ENCODE measurements at places on chromosomes 2 and 18.

GRCh38 chr2:240226672-240227537 is 86.4 kb upstream of the OTOS start:
- DNase-seq: no peak

DNA sequence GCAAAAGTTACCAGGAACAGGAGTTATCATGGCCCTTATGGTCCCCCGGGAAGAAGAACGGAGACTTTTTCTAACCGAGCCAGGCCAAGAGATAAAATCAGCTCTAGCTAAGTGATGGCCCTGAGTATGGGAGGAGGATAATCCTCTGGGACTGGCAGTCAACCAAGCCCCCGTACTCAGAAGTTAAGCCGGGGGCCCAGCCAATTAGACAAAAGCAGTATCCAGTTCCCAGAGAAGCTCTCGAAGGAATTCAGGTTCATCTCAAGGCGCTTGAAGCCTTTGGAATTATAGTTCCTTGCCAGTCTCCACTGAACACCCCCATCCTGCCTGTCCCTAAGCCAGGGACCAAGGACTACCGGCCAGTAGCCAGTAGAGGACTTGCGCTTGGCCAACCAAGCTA is 365.3 kb upstream of the TCF4 start:
- DNase-seq: no peak

DNA sequence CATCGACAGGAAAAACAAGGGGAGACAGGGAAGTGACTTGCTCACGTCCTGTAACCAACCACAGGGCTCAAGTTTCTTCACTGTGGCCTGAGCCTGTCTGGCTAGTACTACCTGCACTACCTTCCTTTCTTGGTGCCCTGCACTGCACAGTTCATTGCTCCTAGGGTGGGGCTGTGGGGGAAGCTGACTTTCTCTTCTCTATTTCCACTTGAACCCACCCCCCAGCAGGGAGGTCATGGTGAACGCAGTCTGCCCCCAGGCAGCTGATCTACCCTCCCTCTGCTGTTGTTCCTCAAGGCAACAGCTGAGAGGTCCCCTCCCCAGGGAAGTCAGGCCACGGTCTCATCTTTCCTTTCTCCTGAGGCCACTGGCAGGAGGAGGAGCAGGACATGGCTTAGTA is 532.1 kb downstream of the SOX11 start:
- DNase-seq: no peak

DNA sequence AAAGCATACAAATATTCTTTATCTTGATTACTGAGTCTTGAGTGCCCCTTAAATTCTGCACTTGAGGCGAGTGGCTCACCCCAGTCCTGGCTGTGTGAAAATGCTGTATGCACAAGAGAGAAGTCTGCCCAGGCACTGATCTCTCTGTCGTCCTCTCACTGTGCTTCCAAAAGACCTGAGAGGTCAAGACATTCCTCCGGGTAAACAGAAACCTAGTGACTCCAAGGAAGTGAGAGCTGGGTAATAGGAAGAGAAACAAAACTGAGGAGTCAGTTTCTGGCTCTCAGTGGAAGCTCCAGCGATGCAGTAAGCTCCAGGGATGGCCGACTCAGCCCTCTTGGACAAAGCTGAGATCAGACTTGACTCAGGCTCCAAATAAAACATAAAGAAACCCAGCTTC is 70.9 kb downstream of the AAK1 start:
- DNase-seq: no peak

- DNase-seq: no peak
These were observed 989.2 kb downstream of the CPS1 start for GRCh38 chr2:211545582-211545981.

DNA sequence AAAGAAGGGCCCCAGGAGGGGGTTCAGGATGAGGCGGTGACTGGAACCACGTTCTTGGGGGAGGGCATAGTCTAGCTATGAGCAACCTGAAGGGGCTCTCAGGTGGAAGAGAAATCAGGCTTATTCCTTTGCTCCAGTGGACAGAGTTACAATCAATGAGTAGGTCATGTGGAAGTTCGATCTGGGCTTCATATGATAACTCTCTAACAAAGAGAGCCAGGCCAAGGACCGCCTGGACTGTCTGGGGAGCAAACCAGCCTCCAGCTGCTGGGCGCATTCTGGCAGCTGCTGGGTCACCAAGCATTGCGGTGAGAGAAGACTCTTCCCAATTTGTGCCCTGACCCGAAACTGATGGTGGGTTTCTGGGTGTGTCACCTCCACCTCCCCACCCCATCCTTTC is 180.3 kb upstream of the SMAD2 start:
- no peak for DNase-seq

DNA sequence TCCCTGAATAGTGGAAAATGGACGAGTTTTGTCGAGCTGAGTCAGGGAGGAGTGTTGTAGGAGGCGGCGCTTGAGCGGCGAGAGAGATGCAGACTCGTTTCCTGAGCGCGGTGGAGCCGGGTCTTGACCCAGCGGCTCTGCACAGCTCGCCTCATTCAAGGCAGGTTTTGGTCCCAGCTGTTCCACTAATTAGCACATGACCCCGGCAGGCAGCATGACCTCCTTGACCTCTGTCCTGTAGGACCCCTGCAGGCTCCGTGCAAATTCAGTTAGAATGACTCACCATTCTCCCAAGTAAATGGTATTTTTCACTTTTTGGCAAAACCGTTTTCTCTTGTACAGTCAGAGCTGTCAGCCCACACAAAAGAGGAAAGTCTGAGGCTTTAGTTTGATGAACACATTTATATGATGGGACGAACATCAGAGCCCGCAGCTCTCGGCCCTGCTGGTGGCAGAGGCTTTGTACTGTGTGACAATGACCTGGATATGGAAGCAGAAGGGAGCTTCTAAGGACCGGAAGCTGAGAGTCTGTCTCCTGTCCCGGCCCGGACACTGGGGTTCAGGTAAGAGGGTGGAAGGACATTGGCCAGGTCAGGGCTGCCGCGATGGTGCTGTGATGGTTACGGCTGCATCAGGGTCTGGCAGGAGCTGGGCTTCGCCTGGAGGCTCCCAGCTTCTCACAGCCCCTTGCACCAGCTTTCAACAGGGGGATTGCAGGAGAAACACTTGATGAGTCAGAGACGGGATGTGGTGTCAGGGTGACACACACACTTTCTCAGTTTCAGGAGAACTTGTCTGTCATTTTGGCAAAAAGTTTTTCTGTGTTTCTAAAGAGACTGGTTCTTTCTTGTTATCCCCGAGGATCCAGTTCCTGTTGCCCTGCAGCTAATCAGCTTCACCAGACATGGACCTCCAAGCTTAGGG is 29.9 kb upstream of the ALKAL2 start:
- no peak for DNase-seq

DNA sequence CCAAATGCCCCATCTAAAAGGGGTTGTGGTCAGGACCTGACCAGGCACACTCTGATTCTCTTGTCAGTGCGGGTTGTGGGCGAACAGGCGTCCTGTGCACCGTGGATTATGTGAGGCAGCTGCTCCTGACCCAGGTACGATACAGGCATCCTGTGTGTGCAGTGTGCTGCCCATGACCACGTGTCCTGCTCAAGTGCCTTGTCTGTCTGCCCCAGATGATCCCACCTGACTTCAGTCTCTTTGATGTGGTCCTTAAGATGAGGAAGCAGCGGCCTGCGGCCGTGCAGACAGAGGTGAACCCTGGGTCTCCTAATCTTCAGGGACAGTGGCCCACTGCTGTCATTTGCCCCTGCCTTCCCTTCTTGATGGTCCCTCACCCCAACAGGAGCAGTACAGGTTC is 14.6 kb downstream of the PTPN18 start:
- no peak for DNase-seq

DNA sequence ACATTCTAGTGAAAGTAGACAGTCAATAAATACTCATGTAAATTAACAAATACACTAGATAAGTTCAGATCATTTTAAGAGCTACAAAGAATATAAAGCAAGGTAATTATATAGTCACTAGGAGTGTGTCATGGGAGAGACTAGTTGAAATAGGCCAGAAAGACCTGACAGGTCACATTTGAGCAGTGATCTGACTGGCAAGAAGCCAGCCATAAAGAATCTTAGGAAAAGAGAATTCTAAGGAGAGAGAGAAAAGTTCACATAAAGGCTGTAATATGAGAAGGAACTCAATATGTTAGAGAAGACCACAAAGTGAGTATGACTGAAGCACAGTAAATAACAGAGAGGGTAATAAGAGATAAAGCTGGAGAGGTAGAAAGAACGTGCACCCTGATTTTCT is 31.2 kb downstream of the VSNL1 start:
- DNase-seq: no peak

DNA sequence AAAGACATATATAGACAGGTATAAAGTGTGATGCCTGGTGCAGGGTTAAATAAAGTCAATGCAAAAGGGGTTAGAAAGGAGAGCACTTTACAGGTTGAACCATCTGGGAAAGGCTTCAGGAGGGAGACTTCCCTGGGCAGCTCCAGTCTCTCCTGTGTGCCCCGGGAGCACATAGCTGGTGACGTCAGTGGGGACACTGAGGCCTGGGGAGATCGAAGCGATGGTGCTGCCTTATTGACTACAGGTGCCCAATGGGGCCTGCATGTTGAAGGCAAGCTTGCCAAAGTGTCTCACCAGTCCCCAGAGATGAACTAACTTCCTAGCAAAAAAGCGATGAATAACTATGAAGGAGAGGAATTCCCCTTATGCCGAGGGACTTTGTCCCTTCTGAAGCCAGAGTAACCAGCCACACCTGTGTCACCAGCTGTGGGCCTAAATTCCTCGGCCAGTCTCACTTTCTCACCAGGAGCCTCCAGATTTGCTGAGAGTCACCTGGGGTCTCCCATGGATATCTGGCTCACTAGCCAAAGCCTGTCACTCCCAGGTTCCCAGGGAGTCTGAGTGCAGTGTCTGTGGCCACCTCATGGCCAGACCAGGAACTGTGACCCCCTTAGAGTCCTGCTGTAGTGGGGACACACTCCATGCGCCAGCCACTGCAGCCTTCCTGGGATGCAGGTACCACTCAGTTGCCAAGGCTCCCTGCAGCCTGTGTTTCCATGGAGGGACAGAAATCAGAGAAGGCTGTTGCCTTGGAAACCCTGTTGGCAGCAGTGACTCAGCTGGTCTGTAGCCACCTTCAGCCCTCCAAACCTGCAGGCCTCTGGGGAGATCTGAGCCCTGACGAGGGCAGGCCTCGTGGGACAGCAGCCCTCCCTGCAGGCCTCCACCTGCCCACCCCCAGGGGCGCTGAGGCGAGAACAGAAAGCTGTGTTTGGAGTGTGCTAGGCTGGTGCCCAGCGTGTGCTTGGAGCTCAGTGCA is 128.7 kb downstream of the CTIF start:
- DNase-seq: no peak

DNA sequence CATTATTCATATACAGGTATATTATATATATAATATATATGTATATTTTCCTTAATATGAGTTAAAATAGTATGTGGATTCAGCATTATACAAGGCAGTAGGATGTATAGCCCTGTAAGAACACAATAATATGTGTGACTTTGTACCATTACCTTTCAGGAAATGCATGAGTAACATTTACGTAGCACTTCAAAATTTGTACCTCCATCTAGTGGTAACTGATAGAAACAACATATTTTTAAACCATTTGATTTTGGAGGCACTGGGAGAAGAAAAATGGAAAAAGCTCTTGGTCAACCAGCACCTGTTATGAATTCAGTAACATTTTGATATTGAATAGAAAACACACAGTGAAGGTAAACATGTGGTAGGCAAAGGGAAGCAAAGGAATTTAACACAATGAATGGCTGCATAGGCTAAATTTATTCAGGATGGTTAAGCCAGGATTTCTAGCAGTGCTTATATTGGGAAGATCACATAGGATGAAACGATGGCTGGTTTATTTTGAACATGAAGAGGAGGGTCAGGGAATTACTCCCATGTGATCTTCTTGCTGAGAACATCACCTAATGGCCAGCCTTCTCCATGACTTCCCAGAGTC is 565.5 kb downstream of the CCDC85A start:
- no peak for DNase-seq

GRCh38 chr2:71526975-71527374 is 73.6 kb downstream of the DYSF start:
- no peak for DNase-seq

DNA sequence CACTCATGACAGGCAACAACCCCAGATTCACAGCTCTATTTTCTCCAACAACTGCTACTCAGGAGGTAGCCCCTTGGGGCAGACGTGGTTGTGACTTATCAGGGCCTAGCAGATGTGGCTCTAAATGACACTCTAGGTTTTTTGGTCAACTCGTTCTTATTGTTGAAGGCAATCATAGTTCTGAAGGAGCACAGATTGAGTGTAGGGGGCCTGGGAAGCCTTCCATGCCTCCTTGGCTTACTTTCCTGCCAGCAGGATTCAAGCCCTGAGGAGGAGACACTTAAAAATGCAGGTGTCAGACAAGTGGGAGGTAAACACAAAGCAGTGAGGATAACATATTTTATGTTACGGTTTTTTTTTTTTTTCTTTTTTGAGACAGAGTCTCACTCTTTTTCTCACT is 23.5 kb upstream of the SUCLG1 start:
- no peak for DNase-seq

- DNase-seq: no peak
These were observed 43.1 kb upstream of the TEX51 start for GRCh38 chr2:126855606-126856005.

DNA sequence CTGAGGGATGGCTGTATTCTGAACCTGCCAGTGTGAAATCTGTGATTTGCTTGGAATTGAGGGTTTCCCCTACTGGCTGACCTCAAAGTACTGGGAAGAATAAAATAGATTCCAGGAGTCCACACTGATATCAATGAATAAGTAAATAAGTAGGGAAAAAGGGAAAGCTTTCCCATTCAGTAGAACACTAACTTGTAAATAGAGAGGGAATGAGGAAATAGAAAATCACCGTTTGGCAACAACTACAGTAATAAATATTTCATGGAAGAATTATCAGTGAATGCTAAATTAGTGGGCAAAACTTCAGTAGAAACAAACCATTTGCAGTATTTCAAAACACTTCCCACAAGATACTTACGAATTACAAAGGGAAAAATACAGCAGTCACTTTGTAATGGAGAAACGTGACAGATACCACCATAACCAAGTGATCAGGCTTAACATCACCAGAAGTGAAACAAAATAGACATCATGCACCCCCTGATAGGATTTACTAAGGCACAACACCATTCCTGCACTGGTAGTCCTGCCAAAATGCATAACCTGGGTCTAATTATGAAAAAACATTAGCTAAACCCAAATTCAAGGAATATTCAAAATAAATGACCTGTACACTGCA is 88.5 kb downstream of the ICA1L start:
- DNase-seq: no peak

- no peak for DNase-seq
These were observed 32.7 kb downstream of the ALMS1 start for GRCh38 chr2:73418343-73418742.

DNA sequence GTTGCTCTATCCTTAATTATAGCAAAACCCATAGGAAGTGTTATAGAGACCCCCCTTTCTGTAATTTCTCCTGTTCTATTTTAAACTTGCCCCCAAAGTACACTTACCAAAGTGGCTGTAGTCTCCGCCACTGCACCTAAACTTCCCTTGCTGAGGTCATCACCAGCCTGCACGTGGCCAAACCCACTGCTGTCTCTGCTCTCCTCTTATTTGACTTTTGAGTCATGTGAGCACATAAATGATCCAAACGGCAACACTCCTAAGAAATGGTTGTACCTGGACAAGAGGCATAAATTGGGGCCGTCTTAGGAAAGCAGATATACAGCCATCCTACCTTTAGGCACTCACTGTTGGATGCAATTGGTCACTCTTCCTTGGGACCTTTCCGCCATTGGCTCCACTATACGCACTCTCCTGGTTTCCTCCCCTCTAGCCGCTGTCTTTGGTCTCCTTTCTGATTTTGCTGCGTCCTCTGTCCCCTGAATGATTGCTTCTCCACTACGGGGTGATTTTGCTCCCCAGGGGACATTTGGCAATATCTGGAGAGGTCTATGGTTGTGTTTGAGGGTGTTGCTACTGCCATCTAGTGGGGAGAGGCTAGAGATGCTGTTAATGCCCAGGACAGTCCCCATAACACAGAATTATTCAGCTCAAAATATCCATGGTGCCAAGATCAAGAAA is 19.2 kb upstream of the IL36G start:
- DNase-seq: peak; percentile 10

Measured in stimulated activated CD4-positive, alpha-beta T cell treated with anti-CD3 and anti-CD28 coated beads, Interleukin-4, amount 100 ng/mL, for 48 hours (primary cell).